ENCODE measurements at places on chromosomes 7 and 10. TPM values are rescaled to one million over a fixed set of nuclear protein-coding genes. Genes with fewer than 3 reads are reported as not detected.

The PAX4 gene
- not detected for total RNA-seq

- no peak for DNase-seq
Observed at GRCh38 chr10:91511549-91512330, 101.6 kb downstream of the HECTD2 start.

- no peak for DNase-seq
Observed at GRCh38 chr7:82284936-82285519, 158.5 kb downstream of the CACNA2D1 start.

GRCh38 chr10:69703256-69703655 is 73.2 kb downstream of the FAM241B start:
- no peak for DNase-seq

- DNase-seq: no peak
Observed at GRCh38 chr10:35367982-35368381, 31.7 kb downstream of the CCNY start.
